ENCODE measurements at places on chromosomes 16 and 17. TPM values are rescaled to one million over a fixed set of nuclear protein-coding genes. Genes with fewer than 3 reads are reported as not detected.
A peak's percentile ranks its signal among the peaks of the same experiment; 100 is the strongest.

- H3K27ac ChIP-seq: no peak overlapping the region
- DNase-seq: peak; percentile 41
- H3K4me3 ChIP-seq: peak overlapping the region; percentile 41
- H3K4me1 ChIP-seq: peaks cover 29% of the 10 kb centered on the region
- H3K27me3 ChIP-seq: peaks cover 6% of the 10 kb centered on the region
Measured at GRCh38 chr17:44348234-44348987, 3.3 kb downstream of the GRN start.

DNA sequence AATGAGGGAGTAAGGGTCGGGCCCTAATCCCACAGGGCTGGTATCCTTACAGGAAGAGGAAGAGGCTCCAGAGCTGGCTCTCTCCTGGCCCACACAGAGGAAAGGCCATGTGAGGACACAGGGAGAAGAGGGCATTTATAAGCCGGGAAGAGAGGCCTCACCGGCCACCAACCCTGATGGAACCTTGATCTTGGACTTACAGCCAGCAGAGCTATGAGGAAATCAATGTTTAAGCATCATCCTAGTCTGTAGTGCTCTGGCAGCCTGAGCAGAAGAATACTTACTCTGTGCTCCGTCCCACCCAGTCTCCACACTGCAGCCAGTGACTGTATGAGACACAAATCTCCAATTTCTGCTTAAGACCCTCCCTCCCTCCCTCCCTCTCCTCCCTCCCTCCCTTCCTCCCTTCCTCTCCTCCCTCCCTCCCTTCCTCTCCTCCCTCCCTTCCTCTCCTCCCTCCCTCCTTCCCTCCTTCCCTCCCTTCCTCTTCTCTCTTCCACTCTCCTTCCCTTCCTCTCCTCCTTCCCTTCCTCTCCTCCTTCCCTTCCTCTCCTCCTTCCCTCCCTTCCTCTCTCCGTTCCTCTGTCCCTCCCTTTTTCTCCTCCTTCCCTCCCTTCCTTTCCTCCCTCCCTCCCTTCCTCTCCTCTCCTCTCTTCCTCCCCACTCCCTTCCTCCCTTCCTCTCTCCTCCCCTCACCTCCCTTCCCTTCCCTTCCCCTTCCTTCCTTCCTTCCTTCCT is 8.9 kb upstream of the TMEM220 start:
- H3K4me3 ChIP-seq: no peak overlapping the region
- no peaks in the 10 kb centered on the region for H3K36me3 ChIP-seq
- H3K27ac ChIP-seq: no peak overlapping the region
- H3K27me3 ChIP-seq: no peaks in the 10 kb centered on the region

DNA sequence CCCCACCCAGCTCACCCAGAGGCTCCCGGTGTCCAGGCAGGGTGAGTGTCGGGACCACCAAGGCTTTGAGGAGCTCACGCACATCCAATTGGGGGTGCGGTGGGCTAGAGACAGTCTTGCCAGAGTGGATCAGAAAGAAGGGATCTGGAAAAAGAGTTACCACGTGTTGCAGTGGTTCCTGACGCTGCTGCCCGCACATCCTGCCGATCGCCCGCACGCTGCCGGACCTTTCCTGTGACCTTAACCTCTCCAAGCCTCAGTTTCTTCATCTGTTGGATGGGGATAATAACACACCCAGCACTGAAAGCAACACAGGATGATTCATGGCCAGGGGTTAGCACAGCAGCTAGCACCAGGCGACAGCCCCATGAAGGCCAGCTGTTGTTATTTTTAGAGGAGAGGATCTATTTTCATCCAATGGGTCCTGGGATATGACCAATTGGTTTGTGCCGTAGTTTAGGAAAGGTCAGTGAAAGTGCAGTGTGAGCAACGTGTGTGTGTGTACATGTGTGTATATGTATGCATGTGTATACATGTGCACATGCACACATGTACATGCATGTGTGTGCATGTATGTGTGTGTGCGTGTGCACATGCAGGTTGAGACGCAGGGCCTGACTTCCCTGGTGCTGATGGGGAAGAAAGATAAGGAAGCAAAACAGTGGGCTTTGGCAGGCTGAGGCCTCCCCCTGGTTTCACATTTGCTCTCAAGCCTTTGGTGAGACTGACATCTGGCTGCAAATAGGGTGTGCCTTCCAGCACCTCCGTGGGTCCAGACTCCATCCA is 2.5 kb downstream of the ITGAX start:
- H3K36me3 ChIP-seq: peaks cover 18% of the 10 kb centered on the region
- H3K4me1 ChIP-seq: peaks cover 73% of the 10 kb centered on the region
- H3K27ac ChIP-seq: peak overlapping the region; percentile 89
- H3K4me3 ChIP-seq: peak overlapping the region; percentile 83
- peaks cover 3% of the 10 kb centered on the region for H3K27me3 ChIP-seq

DNA sequence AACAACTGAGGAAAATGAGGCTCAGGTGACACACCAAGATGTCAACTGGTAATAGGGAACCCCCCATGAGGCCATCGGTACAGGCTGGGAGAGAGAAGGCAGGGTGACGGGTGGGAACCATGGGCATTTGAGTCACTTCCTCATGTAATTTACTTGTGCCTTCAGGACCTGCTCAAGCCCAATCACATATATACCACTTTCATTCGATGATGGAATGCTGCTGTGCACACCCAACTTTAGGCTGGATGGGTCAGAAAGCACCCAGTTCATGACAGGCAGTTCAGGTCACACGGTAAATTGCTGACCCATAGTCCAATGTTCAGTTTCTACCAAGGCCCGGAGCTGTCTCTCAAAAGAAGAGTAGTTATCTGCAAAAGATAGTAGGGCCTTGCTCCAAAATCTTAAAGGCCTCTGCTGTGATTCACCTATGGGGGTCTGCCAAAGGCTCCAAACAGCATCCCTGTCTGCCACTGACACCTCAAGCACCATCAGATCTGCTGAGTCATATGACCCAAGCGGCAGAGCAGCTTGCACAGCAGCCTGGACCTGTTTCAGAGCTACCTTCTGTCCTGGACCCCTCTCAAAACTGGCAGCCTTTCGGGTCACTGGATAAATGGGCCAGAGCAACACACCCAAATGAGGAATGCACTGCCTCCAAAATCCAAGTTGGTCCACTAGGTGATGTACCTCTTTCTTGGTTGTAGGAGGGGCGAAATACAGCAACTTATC is 24.7 kb downstream of the ZZEF1 start:
- no peak overlapping the region for H3K4me3 ChIP-seq
- peaks cover 9% of the 10 kb centered on the region for H3K36me3 ChIP-seq
- H3K4me1 ChIP-seq: peaks cover 7% of the 10 kb centered on the region
- DNase-seq: no peak
- H3K27me3 ChIP-seq: peaks cover 2% of the 10 kb centered on the region
- peak overlapping the region; percentile 77 for H3K27ac ChIP-seq

DNA sequence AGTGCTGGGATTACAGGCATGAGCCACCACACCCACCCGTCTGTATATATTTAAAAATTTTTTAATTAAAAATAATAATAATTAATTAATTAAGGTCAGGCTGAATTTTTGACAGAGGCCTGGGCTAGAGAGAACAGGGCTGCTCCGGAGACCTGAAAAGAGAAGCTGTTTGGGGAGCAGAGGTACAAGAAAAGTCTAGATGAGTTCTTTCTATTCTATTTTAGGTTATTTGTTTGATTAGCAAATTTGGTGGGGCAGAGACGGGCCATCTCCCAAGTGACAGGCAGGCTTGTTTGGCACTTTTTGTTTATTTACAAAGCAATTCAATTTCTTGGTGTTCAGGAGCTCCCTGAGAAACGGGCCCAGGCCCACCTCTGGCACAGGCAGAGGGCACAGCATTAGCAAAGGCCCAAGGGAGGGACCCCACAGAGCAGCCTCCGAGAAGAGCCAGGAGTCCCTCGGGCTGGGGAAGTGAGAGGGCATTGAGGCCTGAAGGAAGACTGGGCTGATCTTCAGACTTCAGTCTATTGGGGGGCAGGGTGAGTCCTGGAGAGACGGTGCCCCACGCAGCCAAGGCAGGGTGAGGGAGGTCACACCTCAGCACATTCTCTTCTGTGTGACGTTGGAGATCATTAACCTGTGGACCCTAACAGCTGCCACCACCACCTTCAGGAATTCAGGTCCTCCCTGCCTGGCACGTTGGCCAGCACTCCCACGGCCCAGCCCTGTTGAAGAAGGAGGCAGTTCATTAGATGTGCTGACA is 10.8 kb upstream of the RIPOR1 start:
- H3K27ac ChIP-seq: peak overlapping the region; percentile 45
- H3K27me3 ChIP-seq: peaks cover 4% of the 10 kb centered on the region
- no peak overlapping the region for H3K4me3 ChIP-seq
- H3K4me1 ChIP-seq: peaks cover 39% of the 10 kb centered on the region

DNA sequence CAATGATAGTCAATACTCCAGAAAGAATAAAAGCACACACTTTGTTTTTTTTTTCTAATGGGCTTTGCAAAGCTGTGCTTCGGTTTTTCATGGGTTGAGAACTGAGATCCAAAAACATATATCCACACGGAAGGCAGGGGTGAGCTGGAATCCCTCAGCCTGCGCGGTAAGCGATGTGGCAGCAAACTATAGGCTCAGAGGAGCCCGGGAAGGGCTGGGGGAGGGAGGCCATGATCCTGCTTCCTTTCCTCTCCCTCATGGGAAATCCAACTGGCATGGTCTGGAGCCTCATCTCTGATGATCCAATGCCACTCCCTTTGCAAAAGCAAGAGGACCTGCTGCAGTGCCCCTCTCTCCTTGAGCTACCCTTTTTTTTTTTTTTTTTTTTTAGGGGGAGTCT is 8.2 kb downstream of the RBFOX3 start:
- H3K27me3 ChIP-seq: peaks cover 19% of the 10 kb centered on the region
- H3K36me3 ChIP-seq: no peaks in the 10 kb centered on the region
- no peaks in the 10 kb centered on the region for H3K4me1 ChIP-seq

DNA sequence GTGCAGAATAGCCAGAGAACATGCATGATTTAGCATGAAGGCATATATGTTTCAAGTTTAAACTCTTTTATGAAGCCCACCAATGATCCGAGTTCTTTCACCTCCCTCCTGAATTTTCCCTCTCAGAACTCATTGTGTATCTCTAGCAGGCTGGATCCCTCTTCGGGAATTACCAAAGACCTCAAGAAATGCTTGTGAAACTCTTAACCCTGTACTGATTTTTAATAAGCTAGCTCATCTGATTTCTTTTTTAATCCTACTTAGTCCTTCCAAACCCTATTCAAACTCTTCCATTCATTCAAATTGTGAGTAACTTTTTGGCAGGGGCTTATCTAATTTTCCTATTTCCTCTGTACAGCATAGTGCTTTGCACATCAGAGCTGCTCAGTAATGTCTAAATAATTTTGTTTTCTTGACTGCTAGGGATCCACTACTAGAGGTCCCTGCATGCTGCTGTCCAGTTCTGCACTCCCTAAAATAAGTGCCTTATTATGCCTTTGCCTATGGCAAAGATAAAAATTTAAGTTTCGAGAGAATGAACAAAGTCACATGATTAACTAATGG is 723.8 kb downstream of the CDH11 start:
- H3K4me3 ChIP-seq: no peak overlapping the region
- no peaks in the 10 kb centered on the region for H3K36me3 ChIP-seq
- no peak for DNase-seq

- H3K36me3 ChIP-seq: no peaks in the 10 kb centered on the region
- no peaks in the 10 kb centered on the region for H3K4me1 ChIP-seq
- DNase-seq: no peak
- H3K4me3 ChIP-seq: no peak overlapping the region
- peaks cover 4% of the 10 kb centered on the region for H3K27me3 ChIP-seq
Measured at GRCh38 chr16:24409045-24409444, 130.3 kb upstream of the RBBP6 start.

DNA sequence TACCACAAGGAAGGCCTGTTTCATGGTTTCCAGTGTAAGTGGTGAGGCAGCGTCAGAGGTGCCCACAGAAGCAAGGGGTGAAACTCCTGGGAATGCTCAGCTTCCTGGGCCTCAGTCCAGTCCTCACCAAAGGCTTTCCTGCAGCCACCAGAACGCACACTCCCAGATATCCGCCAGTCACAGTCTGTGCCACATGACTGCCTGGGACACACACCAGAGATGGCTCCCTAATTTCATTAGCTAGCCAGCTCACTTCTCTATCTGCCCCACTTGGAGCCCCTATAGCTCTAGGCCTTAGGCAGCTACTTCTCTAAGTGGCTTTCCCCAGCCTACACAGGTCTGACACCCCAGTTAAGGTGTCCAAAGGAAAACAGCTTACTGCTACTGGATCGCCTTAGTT is 77.0 kb downstream of the CYTH1 start:
- H3K27me3 ChIP-seq: peaks cover 5% of the 10 kb centered on the region
- H3K36me3 ChIP-seq: peaks cover 26% of the 10 kb centered on the region
- H3K4me3 ChIP-seq: no peak overlapping the region
- H3K4me1 ChIP-seq: peaks cover 40% of the 10 kb centered on the region
- H3K27ac ChIP-seq: no peak overlapping the region
- no peak for DNase-seq

DNA sequence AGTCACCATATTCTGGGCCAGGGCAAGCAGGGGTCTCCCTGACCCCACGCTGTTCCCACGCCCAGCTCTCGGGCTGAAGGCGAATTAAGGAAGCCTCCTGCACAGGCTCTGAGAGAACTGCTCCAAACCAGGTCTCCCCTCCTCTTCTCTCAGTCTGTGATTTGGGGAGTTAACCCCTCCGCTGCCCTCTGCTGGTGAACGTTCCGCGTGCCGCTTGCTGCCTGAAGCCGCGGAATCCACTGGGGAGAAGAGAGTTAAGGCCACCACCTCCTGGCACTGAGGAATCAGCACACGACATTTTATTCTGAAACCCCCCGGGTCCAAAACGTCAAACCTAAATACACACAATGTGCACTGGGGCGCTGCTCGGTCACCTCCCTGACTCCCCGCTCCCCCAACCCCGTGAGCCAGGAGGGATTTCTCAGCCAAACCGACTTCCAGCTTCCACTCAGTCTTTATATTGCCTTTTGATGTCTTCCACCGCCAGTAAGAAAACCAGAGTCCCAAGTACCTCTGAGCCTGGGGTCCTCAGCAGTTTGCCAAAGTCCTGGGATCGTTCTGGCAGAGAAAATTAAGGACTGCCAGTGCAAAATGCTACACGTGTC is 54.4 kb upstream of the RCVRN start:
- no peak for DNase-seq
- peaks cover 8% of the 10 kb centered on the region for H3K4me1 ChIP-seq
- H3K4me3 ChIP-seq: no peak overlapping the region
- H3K27ac ChIP-seq: no peak overlapping the region
- H3K36me3 ChIP-seq: no peaks in the 10 kb centered on the region

GRCh38 chr16:12590409-12590808 is 213.3 kb downstream of the CPPED1 start:
- H3K27ac ChIP-seq: no peak overlapping the region
- H3K27me3 ChIP-seq: no peaks in the 10 kb centered on the region
- H3K4me3 ChIP-seq: no peak overlapping the region

- H3K4me1 ChIP-seq: no peaks in the 10 kb centered on the region
- H3K27me3 ChIP-seq: no peaks in the 10 kb centered on the region
- H3K27ac ChIP-seq: no peak overlapping the region
- DNase-seq: no peak
Measured at GRCh38 chr16:54750249-54750648, 180.4 kb upstream of the IRX5 start.

G6PC1 gene
- not detected for polyA plus RNA-seq

SENP3 gene
- 19.0 TPM for polyA plus RNA-seq

CRYM gene
- not detected for polyA plus RNA-seq

CNTNAP4 gene
- not detected for polyA plus RNA-seq

CCR7 gene
- 43.2 TPM for polyA plus RNA-seq

NTN3 gene
- polyA plus RNA-seq: not detected

KRT13 gene
- not detected for polyA plus RNA-seq

STH gene
- polyA plus RNA-seq: not detected

Data from immature natural killer cell (primary cell).